MCF 10A (cell line): ENCODE measurements at places on chromosomes 2 and 18. TPM values are rescaled to one million over a fixed set of nuclear protein-coding genes. Genes with fewer than 3 reads are reported as not detected.

ZRANB3 gene
- 16.3 and 17.3 TPM in 2 replicates for total RNA-seq

MOCOS gene
- total RNA-seq: 69.1 and 81.1 TPM in 2 replicates

MROH2A gene
- total RNA-seq: not detected in 2 replicates

METTL8 gene
- total RNA-seq: 28.4 and 55.1 TPM in 2 replicates

CRACDL gene
- 12.9 and 13.0 TPM in 2 replicates for total RNA-seq

MBD2 gene
- total RNA-seq: 179 and 194 TPM in 2 replicates

ACMSD gene
- total RNA-seq: not detected in 2 replicates

DNAJC5G gene
- not detected in 2 replicates for total RNA-seq

GLB1L gene
- 4.9 and 7.5 TPM in 2 replicates for total RNA-seq
